Fibroblast of skin of left biceps (primary cell): ENCODE measurements at places on chromosomes 12 and 14.

DNA sequence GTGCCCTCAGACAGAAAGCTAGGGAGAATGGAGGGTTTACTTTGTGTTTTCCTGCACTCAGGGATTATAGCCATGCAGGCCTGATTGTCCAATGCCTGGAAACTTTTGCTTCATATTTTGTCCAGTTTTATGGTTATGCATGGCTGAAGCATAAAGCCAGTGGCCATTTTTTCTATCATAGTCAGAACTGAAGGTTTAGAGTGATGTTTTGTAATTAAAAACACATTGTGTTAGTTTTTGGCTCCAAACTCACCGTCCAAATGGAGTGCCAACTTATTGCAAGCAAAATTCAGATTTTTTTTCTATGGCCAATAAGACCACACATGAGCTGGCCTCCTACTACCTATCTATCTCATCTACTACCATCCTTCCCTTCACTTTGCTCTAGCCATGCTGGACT lies 40.2 kb upstream of the ATP2B1 start:
- DNase-seq = no peak

DNA sequence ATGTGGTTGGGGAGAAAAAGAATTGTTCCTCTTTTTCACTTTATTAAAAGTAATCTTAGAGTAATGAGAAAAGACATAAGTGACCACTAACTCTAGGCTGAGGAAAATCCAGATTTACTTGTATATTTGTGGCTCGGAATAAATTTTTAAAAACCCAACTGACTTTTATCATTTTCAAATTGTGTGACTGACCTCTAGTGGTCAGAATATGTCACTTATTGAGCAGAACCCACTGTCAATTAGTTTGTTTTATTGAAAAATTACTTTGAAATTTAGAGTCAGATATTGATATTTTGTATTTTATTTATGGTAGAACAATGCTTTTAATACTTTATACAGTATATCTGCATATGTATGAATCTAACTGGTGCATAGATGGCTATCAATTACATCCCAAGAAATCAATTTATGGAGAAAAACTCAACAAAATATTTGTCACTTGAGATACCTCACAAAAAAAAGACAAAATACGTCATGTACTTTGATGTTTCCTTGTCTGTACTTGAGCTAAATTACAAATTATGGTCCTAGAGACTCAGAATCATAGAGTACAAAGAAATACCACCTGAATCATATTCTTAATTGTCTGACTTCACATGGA lies 229.4 kb downstream of the CNTN1 start:
- no peak for DNase-seq

- DNase-seq = no peak
Observed at GRCh38 chr14:81669308-81669707, 135.7 kb upstream of the SEL1L start.

DNA sequence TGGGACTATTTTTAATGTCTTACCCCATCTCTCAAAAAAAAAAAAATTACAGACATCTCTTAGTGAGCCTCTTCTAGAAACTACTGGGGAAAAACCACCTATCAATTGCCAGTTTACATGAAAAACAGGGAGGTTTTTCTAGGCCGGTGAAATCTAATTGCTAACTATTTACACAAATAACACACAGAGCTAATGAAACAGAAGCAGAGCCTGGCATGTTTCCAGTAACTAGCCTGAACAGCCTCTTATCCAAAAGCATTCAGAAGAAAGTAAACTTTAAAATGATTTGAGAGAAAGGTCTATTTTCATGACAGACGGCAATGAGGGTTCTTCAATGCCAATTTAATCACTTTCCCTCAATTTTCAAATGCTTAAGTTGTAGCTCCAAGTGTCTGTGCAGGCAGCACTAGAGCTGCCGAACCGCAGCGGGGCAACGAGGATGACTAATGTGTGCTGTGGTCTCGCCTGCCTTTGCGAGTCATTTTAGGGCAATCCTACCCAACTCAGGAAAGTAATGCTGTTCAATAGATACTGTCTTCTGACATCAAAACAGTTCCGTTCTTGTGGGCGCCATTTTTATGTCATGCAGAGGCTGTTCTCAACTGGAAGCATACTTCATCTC lies 84.6 kb downstream of the SETD3 start:
- no peak for DNase-seq

DNA sequence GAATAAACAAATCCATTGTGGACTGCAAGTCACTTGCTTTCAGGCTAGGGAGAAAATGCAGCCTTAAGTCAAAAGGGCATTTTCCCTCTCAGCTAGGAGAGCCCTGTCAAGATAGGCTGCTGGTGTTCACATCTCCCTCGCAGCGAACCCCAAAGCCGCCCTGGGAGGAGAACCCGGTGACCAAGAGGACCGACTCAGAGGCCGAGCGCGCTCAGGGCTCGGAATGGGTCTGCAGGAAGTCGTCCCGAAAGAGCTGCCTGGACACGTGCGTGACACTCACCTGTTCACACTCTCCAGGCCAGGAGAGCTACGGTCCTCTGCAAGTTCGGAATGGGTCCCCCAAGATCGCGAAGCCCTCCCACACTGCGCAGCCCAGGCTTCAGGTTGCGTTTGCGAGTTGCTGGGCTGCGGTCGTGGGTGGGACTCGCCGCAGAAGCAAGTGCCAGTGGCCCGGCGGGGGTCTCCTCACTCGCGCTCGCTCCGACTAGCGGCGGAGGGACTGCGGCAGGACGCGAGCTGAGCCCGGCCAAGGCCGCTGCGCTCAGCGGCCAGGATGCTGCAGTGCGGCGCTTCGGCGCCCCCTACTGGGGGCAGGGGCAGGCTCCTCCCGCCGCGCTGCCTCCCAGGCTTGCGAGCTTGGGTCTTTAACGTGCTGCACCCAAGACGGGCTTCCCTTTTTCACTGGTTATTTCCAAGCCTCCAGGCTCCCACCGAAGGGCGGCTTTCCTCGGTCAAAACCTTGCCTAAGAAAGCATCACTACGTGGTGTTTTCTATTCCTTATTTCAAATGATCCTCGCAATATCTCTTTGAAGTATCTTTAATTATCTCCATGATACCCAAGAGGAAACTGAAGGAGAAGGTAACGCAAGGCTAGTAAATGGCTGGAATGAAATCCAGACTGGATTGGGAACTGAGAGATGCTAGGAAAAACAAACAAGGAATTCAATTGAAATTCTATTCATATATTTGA lies at the start of gene RERG:
Gene RERG, minus strand, starts transcription at position 503 of the 971 bp plus-strand sequence. CDS start 3,928 bp downstream, outside the sequence.
- DNase-seq = peak; percentile 29

- DNase-seq = no peak
Observed at GRCh38 chr12:71426300-71427047, 13.1 kb upstream of the LGR5 start.
